GM23338 (cell line): ENCODE measurements at places on chromosomes 5 and 9. TPM values are rescaled to one million over a fixed set of nuclear protein-coding genes. Genes with fewer than 3 reads are reported as not detected.
A peak's percentile ranks its signal among the peaks of the same experiment; 100 is the strongest.

- no peaks in the 10 kb centered on the region for H3K27me3 ChIP-seq
- DNase-seq: peak; percentile 36
- H3K4me1 ChIP-seq: peaks cover 10% of the 10 kb centered on the region; the same call in 1 of the 2 replicates
- no peaks in the 10 kb centered on the region for H3K36me3 ChIP-seq
- no peak overlapping the region for H3K27ac ChIP-seq
- H3K4me3 ChIP-seq: no peak overlapping the region
Measured at GRCh38 chr5:63439537-63439936, 522.7 kb downstream of the HTR1A start.

DNA sequence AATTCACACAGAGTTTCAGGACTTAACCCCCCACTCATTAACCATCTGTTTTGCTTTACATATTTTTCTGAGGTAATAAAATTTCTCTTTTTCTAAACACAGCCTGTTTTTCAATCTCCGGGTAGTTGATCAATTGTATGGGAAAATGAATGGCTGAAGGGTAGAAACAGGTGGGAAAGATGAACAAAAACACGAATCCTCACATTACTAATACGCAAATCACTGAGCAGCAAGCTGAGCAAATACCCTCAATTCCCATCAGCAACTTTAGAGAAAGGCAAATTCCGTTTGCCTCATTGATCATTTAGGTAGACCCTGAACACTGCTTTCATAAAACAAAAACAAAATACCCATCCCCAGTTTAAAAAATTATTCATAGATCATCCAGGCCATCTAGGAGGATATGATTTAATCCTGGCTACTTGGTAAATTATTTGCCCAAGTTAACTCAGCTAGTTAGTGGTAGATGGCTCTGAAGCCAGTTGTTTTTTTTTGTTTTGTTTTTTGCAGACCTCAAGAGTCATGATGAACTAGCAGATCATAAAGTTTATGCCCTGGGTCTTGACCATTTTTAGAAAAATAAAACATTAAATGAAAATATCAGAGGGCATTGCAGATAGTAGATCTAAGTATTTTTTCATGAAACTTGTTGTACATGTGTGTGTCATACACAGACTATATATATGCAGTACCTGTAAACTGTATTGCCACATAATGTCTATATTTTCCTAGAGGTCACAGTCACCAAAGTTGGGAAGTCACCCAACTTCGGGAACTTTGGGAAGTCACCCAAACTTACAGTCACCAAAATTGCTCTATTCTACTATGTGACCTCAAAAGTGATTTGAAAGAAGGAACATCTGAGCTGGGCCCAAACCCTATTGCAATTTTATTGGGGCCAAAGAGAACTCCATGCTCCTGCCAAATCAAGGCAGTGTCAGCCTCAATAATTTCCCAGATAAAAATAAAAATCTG, 1.6 kb upstream of the CD274 start:
- H3K27ac ChIP-seq: no peak overlapping the region
- no peaks in the 10 kb centered on the region for H3K27me3 ChIP-seq
- H3K4me3 ChIP-seq: no peak overlapping the region
- H3K36me3 ChIP-seq: no peaks in the 10 kb centered on the region

The TMEM203 gene
- 43.2 and 53.4 TPM in 2 replicates for total RNA-seq

The FST gene
- total RNA-seq: 7.6 and 8.0 TPM in 2 replicates

The ADAMTS13 gene
- 3.1 and 6.0 TPM in 2 replicates for total RNA-seq

DNA sequence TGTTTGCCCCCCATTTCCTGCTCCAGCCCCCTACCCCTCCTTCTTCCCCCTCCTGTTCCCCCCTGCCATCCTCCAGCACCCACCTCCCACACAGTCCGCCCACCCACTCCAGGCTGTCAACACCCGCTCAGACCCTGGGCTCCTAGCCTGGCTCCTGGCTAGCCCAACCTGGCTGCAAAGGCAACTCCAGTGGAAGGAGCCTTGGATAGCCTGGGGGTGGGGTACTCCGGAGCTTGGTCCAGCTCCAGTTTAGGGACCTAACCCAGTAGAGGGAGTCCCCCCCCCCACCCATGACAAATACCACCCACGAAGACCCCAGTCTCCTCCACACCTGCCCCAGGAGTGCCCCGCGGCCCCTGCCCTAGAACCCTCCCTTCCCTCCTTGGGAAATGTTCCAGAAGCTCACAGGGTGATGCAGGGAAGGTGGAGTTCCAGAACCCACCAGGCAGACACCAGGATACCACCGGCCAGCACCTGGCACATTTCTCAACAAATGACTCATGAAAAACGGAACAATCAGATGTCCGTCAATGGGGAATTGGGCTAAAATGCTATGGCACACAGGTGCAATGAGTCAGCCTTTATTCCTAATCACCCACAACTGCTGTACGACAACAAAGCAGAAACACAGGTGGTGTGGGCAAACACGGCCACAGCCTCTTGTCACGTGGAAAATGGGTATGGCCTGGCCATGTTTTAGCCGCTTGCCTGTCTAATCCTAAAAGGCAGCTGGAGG, 901 bp upstream of the SLC12A7 start:
- no peak for DNase-seq
- peaks cover 3% of the 10 kb centered on the region; the same call in 1 of the 2 replicates for H3K4me1 ChIP-seq
- no peak overlapping the region for H3K4me3 ChIP-seq
- no peak overlapping the region for H3K27ac ChIP-seq
- no peaks in the 10 kb centered on the region for H3K36me3 ChIP-seq

DNA sequence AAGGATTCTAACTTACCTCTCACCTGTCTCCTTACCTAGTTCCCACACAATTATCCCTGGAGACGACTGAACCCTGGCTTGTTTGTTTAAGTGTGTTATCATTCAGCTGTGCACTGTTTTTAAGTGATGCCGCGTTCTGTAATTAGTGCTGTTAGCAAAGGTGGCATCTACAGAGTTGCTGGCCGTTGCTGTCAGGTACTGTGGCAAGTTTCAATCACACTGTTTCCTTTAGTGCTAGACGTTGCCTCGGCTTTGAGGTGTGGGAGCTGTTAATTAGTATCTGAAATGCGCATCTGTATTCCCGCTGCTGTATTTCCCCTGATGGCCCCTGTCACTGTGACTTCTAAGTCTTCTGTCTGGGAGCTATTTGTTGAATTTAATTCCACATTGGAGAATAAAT, 193.8 kb upstream of the GAS1 start:
- DNase-seq: no peak
- H3K27me3 ChIP-seq: no peaks in the 10 kb centered on the region
- H3K4me3 ChIP-seq: no peak overlapping the region
- H3K27ac ChIP-seq: no peak overlapping the region

GRCh38 chr9:95991326-95991725, 115.8 kb downstream of the ERCC6L2 start:
- DNase-seq: no peak
- no peaks in the 10 kb centered on the region for H3K27me3 ChIP-seq
- no peak overlapping the region for H3K27ac ChIP-seq
- H3K36me3 ChIP-seq: no peaks in the 10 kb centered on the region; the same call in 1 of the 2 replicates
